ENCODE measurements at places on chromosomes 7 and 10.
A peak's percentile ranks its signal among the peaks of the same experiment; 100 is the strongest.

DNA sequence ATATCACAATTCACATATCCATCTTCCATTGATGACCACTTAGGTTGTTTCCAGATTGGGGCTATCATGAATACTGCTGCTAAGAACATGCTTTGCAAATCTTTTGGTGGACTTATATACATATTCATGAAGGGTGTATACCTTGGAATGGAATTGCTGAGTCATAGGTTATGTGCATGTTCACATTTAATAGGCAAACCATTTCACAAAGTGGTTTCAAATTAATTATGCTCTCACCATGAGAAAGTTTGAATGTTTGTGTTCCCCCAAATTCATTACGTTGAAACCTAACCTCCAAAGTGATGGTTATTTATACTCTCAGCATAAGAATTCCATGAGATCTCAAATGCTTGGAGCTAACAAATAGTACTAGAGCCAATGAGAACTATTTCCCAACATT, 86.4 kb downstream of the VPS41 start:
- DNase-seq: no peak

DNA sequence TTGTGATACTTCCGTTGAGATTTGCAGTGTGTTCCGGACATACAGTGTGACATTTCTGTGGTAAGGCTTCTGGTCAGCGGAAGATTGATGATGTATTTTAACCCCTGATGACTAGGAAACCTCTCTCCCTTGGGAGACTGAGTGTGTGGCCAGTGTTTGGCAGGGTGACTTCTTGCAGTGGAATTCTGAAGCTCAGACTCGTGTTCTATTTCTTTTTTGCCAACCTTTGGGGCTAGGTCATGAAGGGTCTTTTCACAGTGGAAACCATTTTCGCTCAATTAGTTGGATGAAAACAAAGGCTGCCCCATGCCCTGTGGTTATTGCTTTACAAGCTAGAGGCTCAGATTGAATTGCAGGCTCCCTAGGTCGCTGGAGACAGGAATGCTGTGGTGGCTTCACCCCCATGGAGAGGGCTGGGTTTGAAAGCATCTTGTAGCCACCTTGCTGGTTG, 288.9 kb downstream of the BBS9 start:
- peak; percentile 88 for DNase-seq

GRCh38 chr7:97982647-97983046, 7.3 kb downstream of the OCM2 start:
- no peak for DNase-seq

DNA sequence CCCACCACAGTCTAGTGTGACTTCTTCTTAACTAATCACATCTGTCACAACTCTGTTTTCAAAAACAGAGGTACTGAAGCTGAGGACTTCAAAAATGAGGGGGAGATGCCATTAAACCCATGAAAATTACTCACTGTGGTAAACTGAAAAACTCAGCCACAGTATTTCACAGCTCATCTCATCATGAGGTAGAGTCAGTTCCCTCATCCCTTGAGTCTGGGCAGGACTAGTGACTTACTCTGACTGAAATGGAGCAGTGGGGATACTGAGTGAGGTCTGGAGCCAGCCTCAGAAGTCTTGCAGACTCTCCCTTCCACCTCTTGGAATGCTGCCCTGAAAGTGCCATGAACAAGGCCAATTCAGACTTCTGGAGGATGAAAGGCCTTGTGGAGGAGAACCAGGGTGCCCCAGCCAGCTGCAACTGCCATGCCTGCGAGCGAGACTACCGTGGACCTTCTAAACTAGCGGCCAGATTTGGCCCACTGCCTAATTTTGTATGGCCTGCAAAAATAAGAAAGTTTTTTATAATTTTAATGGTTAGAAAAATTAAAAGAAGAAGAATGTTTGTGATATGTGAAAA, 24.7 kb upstream of the ANKRD1 start:
- no peak for DNase-seq

DNA sequence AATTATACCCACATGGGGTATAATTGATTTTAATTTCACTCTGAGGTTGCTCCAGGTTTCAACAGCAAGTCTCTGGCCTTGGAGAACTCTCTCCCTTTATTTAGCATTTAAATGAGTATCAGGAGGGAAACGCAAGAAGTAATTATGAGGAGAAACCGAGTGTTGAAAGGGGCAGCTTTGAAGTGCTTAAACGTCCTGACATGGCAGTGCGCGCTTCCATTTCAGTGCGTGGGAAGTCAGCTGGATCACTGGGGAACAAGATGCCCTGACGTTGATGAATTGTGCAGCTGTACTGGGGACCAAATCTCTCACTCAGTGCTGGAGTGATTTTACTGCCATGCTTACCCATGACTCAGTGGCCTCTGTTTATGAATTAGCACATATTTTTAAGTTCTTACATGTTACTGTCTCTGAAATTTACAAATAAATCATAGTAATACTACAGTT, 106.0 kb upstream of the PRR15 start:
- peak; percentile 27 for DNase-seq

- DNase-seq: peak; percentile 40
Observed at GRCh38 chr10:133520193-133520738, 6.9 kb upstream of the CYP2E1 start.

GRCh38 chr7:22728401-22729029, 1.5 kb downstream of the IL6 start:
- peak; percentile 74 for DNase-seq

DNA sequence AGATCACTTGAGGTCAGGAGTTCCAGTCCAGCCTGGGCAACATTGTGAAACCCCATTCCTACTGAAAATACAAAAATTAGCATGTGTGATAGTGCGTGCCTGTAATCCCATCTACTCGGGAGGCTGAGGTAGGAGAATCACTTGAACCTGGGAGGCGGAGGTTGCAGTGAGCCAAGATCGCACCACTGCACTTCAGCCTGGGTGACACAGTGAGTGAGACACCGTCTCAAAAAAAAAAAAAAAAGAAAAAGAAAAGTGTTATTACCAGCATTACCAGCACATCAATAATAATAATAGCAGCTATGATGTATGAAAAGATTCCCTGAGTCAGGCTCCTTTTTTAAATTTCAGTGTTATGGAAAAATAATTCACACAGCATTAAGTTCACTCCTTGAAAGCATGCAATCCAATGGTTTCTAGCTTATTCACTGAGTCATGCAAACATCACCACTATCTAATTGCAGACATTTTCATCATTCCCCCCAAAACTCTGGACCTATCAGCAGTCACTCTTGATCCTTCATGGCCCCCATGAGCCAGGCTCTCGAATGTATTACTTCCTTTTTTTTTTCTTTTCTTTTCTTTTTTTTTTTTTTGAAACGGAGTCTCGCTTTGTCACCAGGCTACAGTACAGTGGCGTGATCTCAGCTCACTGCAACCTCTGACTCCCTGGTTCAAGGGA, 228.4 kb downstream of the FANK1 start:
- DNase-seq: no peak
